ENCODE measurements at places on chromosomes 7 and 10. TPM values are rescaled to one million over a fixed set of nuclear protein-coding genes. Genes with fewer than 3 reads are reported as not detected.

DNA sequence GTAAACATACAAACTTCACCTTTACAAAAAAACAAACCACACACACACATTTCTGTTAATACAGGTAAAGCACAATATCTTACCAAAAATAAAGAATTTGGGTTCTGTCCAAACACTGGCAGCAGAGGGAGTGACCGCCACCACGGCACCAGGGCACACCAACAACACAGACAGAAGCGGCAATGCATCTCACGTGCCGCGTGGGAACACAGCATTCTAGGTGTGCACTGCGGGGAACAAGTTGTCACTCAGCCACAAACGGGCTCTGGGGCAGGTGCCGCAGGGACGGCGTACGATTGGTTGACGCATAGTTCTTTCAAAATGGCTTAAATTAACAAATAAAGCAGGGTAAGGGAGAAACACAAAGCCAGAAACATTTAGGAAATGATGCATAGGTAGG lies 22.3 kb downstream of the PDGFA start:
- no peak for DNase-seq

GRCh38 chr10:123462246-123462645 lies 203.9 kb upstream of the GPR26 start:
- DNase-seq = no peak

DNA sequence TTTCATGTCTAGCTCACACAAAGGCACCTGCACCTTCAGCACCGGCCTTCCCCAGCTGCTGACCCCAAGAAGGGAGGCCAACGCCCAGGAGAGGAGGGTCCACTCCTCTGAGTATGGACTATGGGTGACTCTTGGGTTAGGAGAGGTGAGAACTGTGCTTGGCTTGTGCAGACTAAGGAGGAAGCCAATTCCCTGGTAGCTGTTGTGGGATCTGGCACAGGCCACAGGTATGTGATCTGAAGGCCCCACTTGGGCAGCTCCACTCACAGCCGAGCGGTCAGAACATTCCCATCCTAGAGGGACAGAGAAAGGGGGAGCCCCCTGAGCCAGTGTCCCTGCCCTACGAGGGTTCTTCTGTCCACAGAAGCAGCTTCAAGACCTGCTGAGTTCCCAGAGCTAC lies 52.8 kb upstream of the FIGNL1 start:
- DNase-seq = no peak

- no peak for DNase-seq
Measured at GRCh38 chr7:82049891-82050533, 280.2 kb upstream of the HGF start.

DNA sequence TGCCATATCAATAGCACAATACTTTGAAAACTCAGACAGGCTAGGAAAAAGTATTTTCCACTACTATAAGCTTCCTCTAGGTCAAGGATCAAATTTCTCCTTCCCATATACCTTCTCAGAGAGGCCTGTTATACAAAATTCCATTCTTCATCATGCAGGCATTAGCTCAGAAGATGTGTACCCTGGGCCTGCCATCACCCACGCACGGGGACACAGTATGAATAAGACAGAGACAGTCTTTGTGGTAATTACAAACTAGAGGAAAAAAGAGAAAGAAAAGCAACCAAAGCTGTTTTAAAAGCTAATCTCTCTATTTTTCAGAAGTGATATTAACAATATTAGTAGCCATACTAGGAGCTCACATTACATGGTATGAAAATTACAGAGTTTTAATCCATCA lies 236.8 kb upstream of the AOAH start:
- DNase-seq = no peak

GRCh38 chr7:108313086-108313485 lies 143.2 kb downstream of the NRCAM start:
- DNase-seq = no peak

DNA sequence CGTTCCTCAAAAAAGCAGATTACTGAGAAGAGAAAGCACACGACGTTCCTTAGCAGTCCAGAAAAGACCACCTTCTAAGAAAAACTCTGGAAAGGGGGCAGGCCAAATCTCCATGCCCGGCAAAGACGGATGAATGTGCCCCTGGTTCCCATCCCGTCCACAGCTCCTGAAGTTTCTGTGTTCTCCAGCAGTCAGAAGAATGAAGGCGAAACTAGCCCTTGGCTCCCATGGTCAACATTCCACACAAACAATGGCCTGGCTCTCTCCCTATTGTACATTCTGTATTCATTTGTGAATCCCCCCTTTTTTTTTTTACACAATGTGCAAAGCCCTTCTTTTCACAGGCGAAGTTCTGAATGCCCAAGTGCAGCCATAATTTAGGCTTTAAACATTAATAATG lies 5.3 kb downstream of the CTBP2 start:
- no peak for DNase-seq

DNA sequence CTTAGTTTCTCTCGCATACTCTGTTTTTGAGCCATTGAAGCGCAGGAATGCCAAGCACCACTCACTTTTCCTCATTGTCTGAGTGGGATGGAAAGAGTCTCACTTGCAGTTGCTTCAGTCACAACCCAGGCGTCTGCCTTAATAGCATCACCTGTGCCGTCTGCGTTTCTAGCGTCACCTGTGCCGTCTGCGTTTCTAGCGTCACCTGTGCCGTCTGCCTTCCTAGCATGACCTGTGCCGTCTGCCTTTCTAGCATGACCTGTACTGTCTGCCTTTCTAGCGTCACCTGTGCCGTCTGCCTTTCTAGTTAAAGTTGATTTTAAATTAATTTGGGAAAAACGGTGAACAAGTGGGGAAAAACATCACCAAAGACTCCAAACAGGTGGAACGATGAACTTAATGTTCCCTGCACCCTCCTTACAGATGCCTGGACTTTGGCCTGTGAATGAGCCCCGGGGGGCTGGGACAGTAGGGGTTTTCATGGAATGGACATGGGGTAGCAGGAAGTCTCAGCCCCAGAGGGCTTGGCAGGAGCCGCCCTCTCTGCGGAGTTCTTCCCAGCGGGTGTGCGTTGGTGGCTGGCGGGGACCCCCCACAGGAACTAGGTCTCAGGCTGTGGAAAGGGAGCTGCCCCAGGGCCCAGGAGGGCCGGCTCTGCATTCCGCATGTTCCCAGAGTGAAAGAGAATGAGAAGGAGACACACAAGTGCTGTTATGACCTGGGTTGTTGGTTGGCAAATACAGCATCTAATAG lies 3.5 kb downstream of the ZNF511 start:
- no peak for DNase-seq

- DNase-seq = no peak
Measured at GRCh38 chr7:8232999-8233847, 28.7 kb downstream of the ICA1 start.

DNA sequence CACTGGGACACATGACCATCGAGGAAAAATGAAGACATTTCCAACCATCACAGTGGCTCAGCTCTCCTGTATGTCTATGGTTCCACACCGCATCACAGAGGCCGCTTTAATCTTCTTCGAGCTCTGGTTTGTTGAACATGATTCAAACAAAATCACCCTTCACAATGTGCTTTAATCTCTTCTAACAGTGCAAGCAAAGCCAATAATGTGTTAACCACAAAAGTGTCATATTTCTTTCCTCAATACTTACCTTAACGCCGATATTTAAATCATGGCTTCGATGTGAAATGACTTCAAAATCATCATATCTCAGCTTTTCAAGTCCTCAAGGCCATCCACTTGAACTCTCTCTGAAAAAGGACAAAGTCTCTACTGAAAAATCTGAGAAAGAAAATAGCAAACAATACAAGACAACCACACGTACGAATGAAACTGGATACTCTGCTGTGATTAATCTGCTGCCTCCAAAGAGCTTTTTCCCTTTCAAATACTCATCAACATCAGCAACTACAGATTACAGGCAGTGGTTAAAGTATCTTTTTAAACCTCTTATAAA lies 23.0 kb upstream of the SVIL start:
- DNase-seq = no peak

- no peak for DNase-seq
Measured at GRCh38 chr10:132595854-132596253, 58.3 kb downstream of the INPP5A start.

DNA sequence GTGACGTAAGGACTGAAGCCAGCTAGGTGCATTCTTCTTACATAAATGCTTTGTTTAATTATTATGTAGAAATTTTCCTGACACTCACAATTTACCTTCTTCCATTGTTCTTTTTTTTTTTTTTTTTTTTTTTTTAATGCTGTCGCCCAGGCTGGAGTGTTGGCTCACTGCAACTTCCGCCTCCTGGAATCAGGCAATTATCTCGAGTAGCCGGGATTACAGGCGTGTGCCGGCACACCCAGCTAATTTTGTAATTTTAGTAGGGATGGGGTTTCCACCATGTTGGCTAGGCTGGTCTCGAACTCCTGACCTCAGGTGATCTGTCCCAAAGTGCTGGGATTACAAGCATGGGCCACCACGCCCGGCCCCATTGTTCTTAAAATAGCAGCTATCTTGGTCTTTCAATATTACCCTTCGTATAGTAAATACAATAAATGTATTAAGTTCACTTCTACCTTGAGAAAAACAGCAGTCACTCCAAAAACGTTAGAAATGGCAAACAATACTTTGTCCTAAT lies 32.1 kb downstream of the BZW2 start:
- DNase-seq = no peak

DNA sequence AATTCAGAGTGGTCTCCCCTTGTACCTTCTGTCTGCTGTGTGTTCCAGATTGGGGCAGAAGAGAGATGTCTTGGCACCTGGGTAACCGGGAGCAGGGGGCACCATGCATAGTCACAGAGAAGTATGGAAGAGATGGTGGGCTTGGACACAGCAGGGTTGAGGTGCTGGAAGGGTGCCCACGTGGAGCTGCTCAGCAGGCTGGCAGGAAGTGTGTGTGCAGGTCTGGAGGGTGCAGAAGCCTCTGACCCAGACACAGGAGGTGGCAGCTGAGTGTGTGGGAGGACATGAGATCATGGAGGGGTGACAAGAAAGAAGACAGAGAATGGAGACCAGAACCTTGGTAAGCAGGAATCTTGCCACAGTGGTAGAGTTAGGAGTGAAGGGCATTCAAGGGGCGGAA lies 42.3 kb upstream of the DUSP5 start:
- no peak for DNase-seq

DNA sequence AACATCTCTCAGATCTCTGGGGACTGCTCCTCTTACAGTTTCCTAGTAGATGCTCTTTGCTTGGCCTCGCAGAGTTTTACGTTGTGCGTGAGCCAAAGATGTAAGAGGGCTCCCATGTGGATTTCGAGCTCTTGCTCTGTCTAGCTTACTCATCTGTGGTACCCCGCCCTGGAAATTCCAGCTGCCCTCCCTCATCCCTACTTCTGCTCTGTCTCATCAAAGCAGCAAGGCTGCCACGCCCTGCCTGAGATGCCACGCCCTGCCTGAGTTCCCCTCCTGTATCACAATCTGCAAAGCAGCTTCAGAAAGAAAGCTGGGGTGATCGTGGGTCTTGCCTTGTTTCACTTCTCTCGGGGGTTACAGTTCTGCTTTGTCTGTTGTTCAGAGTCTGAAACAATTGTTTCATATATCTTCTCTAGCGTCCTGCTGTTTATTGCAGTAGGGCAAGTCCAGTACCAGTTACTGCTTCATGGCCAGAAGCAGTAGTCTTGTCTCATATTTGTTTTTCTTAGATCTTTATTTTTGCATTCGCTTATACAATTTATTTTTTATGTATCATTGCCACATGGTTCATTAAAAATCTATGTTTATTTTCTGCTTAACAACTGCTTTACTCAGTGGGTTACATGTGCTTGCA lies 36.1 kb upstream of the CCNY start:
- no peak for DNase-seq

DNA sequence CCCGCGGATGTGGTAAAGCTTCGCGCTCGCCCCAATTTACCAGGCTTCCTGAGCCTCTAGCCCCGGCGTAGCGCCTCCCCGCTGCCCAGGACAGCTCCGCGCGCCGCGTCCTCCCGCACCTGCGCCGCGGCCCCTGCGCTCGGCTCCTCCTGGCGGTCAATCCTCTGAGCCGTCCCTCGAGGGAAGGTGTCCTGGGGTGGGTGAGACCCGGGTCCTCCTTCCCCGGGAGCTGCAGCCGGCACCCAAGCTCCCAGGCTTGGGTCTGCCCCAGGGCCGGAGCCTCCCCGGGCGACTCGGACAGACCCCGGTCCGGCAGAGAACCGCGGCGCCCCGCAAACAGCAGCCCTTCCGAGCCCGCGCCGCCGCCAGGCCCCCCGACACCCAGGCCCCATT lies 512 bp downstream of the OSBPL3 start:
- peak; percentile 28 for DNase-seq

DNA sequence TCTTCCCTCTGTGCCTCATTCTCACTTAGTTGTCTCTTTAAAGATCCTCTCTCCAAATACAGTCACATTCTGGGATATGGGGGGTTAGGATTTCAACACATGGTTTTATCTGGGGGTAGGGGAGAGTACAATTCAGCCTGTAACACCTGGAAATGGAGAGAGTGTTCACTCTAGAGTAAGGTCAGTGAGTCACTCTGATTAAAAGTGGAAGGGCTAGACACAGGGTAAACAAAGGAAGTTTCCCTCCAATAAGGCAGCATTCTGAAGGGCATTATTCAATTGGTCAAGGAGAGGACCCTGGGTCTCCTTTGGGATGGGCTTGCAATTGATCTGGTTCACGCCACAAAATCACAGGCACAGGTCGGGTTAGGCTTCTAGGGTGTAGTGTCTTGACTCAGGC lies 232.8 kb upstream of the NPSR1 start:
- no peak for DNase-seq

DNA sequence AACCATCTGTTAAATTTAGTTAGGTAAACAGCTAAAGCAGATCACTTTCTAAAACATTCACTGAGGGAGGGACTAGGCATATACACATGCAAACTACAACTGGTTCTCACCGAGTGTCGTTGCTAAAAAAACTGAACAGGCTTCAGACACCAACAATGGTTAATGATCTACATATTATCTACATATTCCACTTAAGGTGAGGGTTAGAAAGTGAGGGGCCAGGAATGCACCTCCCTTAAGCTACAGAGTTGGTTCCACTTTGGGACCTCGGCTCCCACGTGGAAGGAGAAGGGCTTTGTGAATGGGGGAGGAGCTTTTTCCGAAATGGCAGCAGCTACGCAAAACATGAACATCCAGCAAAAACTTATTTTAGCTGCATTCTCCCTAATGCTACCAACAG lies 5.8 kb downstream of the CTBP2 start:
- no peak for DNase-seq

DNA sequence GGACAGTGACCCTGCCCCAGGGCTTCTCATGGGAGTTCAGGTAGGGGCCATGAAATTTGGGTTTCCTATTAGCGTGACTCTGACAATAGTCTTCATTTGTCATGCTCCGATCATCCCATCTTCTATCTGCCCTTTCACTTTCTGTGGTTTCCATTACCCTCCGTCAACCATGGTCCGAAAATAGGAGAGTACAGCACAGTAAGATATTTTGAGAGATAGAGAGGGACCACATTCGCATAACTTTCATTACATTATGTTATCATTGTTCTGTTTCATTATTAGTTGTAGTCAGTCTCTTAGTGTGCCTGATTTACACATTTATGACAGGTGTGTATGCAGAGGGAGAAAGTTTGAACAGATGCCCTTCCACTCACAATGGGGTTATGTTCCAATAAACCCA lies 649.2 kb downstream of the SDK1 start:
- DNase-seq = no peak

- no peak for DNase-seq
Measured at GRCh38 chr7:178444-178843, 13.9 kb upstream of the FAM20C start.

GDF2 gene
- total RNA-seq = not detected

RAPGEF5 gene
- total RNA-seq = 90.9 TPM

CYP2W1 gene
- total RNA-seq = not detected

AOAH gene
- 3.7 TPM for total RNA-seq

MYOF gene
- total RNA-seq = 2.9 TPM

SVOPL gene
- 0.82 TPM for total RNA-seq

Data from frontal cortex (tissue), 4 donors.